ENCODE measurements at places on chromosomes 6 and 20.

DNA sequence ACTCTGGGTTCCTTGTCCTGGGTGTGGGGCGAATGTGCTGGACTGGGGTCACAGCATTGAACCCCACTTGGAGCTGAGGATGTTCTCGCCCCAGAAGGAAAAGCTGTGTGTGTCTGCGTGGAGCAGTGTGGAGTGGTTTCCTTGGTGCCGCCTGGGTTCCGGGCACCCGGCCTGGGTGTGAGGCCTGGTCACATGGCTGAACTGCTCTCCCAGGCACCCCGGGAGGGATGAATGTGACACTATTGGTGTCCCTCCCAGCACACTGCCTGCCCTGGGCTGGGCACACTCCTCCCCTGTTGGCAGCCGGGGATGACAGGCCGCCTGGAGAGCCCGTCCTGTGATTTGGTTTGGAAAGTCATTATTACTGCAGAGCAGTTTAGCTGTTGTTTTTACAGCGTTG is 12.3 kb downstream of the MYT1 start:
- no peak for DNase-seq

- no peak for DNase-seq
These were observed 27.9 kb downstream of the SDCBP2 start for GRCh38 chr20:1301031-1301529.

GRCh38 chr6:46053039-46053933 is 37.6 kb upstream of the CLIC5 start:
- no peak for DNase-seq

GRCh38 chr6:113511100-113511499 is 346.0 kb upstream of the MARCKS start:
- no peak for DNase-seq

GRCh38 chr6:153210083-153210482 is 79.0 kb upstream of the RGS17 start:
- DNase-seq = no peak

GRCh38 chr6:116866281-116866871 is 10.7 kb upstream of the RFX6 start:
- DNase-seq = no peak

Measured in DMS79 treated with DMSO at 0.1 percent for 48 hours (cell line).